ENCODE measurements at places on chromosomes 16 and 17. TPM values are rescaled to one million over a fixed set of nuclear protein-coding genes. Genes with fewer than 3 reads are reported as not detected.

The CRAMP1 gene
- polyA plus RNA-seq, result 10.5 TPM

The ABCA8 gene
- polyA plus RNA-seq, result 1.6 TPM

The NOB1 gene
- 14.7 TPM for polyA plus RNA-seq

The KIF1C gene
- 64.7 TPM for polyA plus RNA-seq

The TPSD1 gene
- polyA plus RNA-seq, result 1.5 TPM

The IRX5 gene
- 19.6 TPM for polyA plus RNA-seq

The LRRC36 gene
- 0.02 TPM for polyA plus RNA-seq

The ALOX12 gene
- 66.5 TPM for polyA plus RNA-seq

The FA2H gene
- polyA plus RNA-seq, result 4.8 TPM

The TMEM97 gene
- 8.9 TPM for polyA plus RNA-seq

The KLHL10 gene
- 0.22 TPM for polyA plus RNA-seq

The SYCE1L gene
- polyA plus RNA-seq, result 2.6 TPM

The TBC1D3C gene
- polyA plus RNA-seq, result 0.10 TPM

All from esophagus (tissue), 2 donors.